CD4-positive, CD25-positive, alpha-beta regulatory T cell (primary cell): ENCODE measurements at places on chromosomes 3 and 15. TPM values are rescaled to one million over a fixed set of nuclear protein-coding genes. Genes with fewer than 3 reads are reported as not detected.

The OSBPL10 gene
- not detected for polyA plus RNA-seq

The LRRK1 gene
- polyA plus RNA-seq: 0.06 TPM

GRCh38 chr15:51281368-51281967, 56.9 kb downstream of the CYP19A1 start:
- DNase-seq: peak; percentile 23

DNA sequence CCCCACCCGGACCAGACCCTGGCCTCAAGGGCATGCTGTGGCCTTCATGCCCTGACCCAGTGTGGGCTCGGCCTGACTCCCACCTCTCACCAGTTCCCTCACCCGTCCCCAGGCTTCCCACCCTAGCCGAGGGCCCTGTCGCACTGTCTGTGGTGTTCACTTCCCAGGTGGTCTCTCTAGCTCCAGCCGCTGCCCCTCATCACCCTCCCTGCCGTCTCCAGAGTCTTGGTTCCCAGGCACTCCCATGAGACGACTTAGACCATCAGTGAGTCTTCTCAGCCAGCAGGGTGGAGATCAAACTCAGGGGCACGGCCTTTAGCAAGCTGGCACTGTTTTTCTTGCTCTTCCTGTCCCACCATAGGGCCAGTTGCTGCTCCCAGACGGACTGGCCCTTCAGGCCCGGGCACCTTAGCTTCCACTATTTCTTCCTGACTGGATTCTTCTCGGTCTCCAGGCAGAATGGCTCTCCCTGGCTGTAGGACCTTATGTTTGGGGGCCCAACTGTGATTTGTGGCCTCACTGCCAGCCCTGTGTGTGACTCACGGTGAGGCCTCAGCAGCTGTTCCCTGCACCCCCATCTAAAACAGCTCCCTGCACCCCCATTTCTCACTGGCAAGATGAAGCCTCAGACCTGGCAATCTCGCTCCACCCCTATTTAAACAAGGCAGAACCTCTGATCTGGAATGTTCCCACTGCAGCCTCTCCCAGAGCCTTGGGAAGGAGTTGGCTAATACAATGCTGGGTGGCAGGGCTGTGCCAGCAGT, 9.4 kb upstream of the PCSK6 start:
- DNase-seq: no peak

The SEMA3G gene
- polyA plus RNA-seq: 3.2 TPM

DNA sequence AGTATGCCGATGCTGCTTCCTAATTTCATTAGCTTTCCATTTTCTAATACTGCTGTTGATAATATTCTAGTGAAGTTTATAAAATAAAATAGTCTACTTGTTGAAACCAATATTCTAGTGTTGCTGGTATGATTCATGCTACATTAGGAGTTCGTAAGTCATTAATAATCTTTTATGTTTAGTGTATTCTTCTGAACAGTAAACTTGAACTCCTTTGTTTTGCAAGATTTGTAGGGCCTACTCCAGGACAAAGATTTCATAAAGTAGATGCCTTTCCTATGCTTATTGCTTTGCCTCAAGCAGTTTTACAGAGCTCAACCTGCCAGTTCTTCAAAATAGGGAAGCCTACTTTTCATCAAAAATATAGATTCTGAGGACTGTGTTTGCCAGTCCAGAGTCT, 111.5 kb downstream of the RSRC1 start:
- no peak for DNase-seq

The LRRC34 gene
- polyA plus RNA-seq: not detected

- DNase-seq: no peak
These were observed 9.9 kb downstream of the FYCO1 start for GRCh38 chr3:45985532-45986302.

GRCh38 chr3:25502233-25502632, 74.2 kb downstream of the RARB start:
- DNase-seq: no peak

- DNase-seq: no peak
These were observed 285.4 kb downstream of the ROBO2 start for GRCh38 chr3:77325280-77325679.

- no peak for DNase-seq
These were observed 58.6 kb downstream of the FBXL22 start for GRCh38 chr15:63655683-63656372.

The NANOGP8 gene
- not detected for polyA plus RNA-seq

- DNase-seq: no peak
These were observed 110.0 kb downstream of the DGKG start for GRCh38 chr3:186251948-186252619.

GRCh38 chr3:72384602-72385001, 463.6 kb downstream of the SHQ1 start:
- no peak for DNase-seq

DNA sequence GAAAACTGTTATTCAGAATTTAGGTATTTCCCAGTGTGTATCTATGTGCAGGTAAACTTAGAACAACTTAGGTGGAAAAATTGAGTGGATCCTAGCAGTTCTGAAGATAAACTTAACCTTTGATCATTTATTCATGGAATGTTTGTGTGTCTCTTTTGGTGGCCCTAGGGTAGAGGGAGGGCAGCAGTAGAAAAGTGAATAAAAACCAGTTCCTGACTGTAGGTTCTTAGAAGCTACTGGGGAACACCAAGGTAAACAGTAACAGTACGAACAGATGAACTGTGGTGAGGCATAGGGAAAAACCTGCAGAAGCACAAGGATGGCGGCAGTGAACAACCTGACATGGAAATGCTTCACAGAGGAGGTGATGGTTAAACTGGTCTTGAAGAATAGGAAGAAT, 2.5 kb downstream of the SNRK start:
- no peak for DNase-seq

DNA sequence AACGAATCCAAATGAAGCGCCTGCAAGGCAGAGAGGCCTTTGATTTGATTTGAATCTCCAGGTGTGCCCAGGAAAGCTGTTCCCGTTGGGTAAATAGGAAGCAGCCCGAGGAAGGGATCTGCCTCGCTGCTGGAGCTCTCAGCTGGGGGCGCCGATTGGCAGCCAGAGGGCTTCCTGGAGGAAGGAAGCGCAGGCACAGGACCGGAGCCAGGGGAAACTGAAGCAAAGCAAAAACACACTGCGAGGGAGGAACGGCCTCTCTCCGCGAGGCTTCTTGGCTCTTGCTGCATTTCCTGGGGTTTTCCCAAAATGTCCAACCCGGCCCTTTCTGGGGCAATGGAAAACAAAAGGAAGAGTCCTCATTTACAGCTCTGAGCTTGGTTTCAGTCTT, 80.3 kb downstream of the TMEM266 start:
- DNase-seq: no peak

GRCh38 chr15:55334997-55335396, 16.0 kb downstream of the PIGB start:
- no peak for DNase-seq

DNA sequence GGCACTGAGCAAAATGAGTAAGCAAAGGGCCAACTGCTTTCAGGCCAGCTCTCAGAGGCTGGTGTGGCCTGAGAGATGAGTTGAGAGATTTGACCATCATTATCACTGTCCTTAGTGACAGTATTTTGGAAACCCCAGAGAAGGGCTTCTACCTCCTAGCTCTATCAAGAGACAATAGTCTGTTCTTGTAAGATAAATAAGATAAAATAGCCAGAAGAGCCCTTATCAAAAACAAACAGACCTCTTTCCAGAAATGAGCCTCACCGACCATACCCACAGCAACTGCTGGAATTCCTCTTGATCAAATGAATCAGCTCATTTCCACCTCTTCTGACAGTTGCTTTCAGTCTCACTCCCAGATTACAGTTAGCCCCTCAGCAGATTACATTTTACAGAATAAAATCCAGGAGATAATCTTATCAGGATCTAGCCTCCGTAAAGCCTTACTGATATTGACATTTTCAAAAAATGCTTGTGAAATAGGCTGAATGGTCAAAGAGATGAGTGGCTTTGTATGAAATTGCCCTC, 4.5 kb downstream of the HDC start:
- no peak for DNase-seq

- no peak for DNase-seq
These were observed 102.4 kb downstream of the MSL2 start for GRCh38 chr3:136093771-136094170.

DNA sequence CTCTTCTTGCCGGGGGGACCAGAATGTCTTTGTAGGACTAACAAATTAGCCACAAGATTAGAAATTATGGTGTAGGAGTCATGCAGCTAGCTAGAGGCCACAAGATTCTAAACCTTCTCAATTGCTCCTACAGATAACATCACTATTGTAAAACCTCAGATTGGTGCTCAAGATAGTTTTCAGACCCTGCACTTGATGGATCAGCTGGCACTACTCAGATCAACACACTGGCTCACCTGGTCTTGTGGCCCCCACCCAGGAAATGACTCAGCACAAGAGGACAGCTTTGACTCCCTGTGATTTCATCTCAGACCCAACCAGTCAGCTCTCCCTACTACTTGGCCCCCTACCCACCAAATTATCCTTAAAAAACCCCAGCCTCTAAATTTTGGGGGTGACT, 124.1 kb upstream of the RASGRP1 start:
- DNase-seq: peak; percentile 95

GRCh38 chr3:2578560-2578959, 479.9 kb downstream of the CNTN4 start:
- DNase-seq: no peak

The MEGF11 gene
- polyA plus RNA-seq: not detected

GRCh38 chr15:62307551-62307950, 142.5 kb upstream of the C2CD4B start:
- no peak for DNase-seq

The H1-8 gene
- not detected for polyA plus RNA-seq

The CCDC13 gene
- 0.15 TPM for polyA plus RNA-seq

DNA sequence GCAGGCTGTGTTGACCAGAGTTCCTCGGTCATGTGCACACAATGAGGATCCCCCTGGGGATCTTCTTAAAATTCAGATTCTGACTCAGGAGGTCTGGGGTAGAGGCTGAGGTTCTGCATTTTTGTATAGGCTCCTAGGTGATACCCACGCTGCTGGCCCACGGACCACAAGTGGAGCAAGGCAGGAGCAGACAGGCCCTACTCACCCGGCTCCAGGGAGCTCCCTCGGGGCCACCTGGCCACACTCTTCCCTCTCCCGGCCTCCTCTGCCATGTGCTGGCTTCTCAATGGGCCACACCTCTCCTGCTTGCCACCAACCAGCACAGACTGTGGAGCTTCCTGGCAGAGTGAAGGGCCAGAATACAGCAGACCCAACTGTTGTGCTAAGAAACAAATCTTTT, 23.9 kb downstream of the GP9 start:
- DNase-seq: no peak

DNA sequence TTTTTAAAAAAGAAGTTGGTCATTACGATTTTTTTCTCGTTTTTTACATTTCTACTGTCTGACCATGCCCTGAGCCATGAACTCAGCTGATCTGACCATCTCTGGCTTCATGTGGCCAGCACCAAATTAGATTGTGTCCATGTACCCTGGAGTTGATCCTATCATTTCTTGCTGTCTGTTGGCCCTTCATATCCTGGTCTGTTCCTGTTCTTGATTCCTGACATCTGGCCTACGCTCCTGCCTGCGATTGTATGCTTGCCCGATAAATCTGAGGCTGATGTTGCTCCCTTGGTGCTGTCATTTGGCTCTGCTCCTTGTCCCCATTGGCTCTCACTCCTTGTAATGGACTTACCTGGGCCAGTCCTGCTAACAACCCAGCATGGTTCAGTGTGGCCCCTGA, 89.8 kb upstream of the IGSF10 start:
- no peak for DNase-seq

GRCh38 chr3:155843569-155843968, 10.7 kb downstream of the SLC33A1 start:
- DNase-seq: no peak

DNA sequence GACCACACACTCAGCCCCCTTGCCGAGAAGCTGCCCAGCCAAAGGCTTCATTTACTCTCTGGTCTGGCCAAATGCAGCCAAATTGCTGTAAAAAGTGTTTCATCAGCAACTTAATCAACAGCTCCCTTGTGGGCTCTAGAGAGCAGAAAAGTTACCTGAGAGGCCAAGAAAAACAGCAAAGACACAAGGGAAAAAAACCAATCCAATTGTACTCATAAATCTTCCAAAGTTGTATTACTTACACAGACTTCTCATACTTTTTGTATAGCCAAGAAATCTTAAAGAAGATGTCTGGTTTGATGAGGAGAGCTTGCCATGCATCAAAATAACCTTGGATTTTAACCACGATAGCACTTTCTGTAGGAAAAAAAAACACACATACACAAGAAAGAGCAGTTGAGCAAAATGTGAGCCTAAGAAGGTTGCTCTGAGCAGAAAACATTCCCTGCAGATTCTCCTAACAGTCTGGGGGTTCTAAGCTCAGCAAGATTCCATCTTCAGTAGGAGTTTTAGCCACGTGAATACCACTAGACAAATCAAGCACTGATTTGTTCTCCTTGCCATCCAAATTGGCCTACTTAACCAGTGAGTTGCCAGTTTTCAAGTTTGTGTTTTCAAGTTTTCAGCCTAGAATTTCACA, 120.0 kb downstream of the CYP19A1 start:
- DNase-seq: no peak

- DNase-seq: no peak
These were observed 186.7 kb upstream of the SLC2A2 start for GRCh38 chr3:171213178-171213577.

DNA sequence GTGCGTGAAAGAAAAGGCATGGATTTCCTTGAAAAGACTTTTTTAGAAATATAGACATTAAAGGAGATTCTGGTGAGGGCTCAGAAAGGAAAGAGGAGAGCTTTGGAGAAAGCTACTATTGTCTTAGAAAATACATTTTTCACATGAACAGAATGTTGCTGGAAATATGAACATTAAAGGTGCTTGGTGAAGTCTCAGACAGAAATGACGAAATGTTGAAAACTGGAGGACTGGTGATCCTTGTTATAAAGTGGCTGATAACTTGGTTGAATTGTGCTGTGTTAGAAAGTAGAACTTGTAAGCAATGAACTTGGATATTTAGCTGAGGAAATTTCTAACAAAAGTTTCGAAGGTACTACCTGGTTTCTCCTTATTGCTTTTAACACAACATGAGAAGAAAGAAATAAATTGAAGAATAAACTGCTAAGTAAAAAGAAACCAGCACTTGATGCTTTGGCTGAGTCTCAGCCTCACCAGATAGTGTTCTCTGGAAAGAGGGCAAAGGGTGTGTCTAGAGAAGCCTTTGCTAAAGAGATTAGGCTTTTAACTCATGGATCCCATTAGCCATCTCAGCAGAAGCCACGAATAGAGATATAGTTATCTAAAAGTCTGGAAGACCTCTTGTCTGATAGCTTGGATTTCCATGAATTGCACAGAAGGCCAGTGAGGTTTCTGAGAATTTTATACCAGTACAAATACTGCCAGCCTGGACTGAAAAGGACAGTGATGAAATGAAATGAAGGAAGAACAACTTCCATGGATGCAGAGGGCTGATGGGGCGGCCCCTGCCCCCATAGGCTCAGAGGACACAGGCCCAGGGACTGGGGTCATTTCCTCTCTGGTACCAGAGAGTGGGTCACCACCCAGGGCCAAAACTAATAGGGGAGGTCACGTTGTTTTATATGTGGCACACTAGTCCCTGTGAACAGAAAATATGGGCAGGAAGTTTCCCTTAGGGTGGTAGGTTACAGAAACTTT, 91.5 kb downstream of the RPL22L1 start:
- DNase-seq: no peak

The PLD1 gene
- not detected for polyA plus RNA-seq

The P2RY14 gene
- 0.28 TPM for polyA plus RNA-seq

- DNase-seq: no peak
These were observed 4.8 kb downstream of the GPR15 start for GRCh38 chr3:98536456-98537017.
